ENCODE measurements at places on chromosomes 6 and 20. TPM values are rescaled to one million over a fixed set of nuclear protein-coding genes. Genes with fewer than 3 reads are reported as not detected.

Gene BHLHE23
- not detected for total RNA-seq

Gene LGSN
- not detected for total RNA-seq

Gene CD40
- total RNA-seq: 7.8 TPM

DNA sequence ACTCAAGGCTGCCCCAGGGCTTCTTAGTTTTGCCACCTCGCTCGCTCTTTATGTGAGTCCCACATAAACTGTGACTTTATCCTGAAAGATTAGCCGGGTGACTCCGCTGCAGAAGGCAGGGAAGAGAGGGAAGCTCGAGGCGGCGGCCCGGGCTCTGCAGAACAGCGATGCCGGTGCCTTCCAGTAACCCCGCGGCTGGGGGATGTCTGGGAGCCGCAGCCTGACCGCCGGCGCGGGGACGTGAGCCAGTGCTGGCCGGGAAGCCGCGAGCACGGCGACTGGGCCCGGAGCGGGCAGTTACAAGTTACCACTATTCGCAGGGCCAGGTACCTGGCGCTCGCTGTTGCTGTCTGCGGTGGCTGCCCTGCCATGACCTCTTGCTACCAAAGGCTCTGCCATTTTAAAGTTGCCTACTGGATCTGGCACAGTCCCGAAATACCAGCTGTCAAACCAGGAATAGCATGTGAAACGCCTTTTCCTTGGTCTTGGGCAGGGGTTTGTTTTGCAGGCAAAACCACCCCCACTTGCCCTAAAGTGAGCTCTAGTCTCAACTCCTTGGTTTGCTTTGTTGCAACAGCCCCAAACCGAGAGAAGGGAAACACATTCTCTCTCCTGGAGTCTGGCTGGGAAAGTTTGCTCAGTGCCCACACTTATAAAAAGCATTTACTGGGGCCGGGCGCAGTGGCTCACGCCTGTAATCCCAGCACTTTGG is 124.0 kb upstream of the SLC2A12 start:
- peak; percentile 81 for DNase-seq

DNA sequence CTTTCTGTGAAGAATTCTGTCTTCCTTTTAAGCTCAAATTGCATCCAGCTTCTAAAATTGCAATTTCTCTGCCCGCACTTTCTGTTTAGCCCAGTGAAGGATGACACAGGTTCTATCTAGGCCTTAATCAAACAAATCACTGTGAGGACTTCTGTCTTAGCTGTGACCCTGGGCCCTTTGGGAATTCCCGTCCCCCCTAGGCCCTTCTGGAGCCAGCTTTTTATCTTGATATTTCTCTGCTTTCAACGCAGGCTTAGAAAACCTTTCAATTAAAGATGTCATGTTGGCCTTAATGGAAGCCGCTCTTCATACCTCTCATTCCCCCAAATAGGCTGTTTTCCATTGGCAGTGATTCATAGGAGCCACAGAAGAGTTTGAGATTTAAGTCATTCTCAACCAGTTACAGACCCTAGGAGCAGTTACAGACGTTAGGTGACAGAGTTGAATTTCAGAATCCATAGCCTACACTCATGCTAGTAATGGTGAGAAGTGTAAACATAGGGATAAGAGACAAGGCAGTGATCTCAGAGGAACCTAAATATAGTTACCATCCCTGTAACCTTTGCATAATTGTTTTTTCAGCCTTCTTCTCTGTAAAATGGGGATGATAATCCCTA is 74.8 kb upstream of the FLRT3 start:
- DNase-seq: no peak

GRCh38 chr6:16064671-16065072 is 64.2 kb upstream of the MYLIP start:
- no peak for DNase-seq

DNA sequence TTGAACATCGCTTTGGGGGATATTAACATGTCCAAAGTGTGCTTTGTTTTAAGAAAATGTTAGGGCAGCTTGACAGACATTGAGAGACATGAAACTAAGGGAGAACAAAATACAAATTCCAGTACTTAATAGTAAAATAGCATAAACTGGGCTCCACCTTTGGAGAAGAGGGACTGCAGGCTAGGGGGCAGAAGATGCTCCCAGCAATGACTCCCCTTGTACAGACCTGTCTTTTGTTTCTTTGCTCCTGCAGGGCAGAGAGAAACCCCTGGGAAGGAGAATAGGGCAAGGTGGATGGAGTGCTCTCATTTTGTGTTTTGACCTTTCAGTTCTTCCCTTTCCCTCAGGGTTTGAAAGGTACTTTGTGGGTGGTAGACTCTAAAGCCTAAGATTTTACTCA is 115.6 kb upstream of the PLCB4 start:
- DNase-seq: no peak

GRCh38 chr6:111212625-111213024 is 125.3 kb downstream of the SLC16A10 start:
- DNase-seq: no peak

- no peak for DNase-seq
Observed at GRCh38 chr6:10276106-10276505, 138.8 kb downstream of the TFAP2A start.

- DNase-seq: no peak
Observed at GRCh38 chr20:38018385-38018784, 14.9 kb downstream of the TTI1 start.

DNA sequence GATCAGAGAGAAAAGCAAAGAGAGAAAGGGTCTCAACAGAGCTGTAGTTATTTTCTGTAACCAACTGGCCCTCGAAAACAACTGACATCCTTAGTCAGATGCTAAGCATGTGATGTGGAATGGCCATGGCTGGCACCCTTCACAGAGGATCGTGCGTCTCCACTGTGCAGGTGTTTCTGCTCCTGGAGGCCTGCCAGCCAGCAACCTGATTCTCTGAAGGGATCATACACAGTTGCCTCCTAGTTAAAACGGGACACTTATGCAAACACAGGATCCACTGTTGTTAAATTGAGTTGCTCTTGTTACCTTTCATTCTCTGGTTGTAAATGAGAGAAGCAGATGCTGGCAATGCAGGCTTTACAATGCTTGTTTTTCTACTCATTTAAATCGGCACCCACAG is 148.5 kb downstream of the HDGFL1 start:
- peak; percentile 53 for DNase-seq

GRCh38 chr6:23013776-23014175 is 444.4 kb downstream of the HDGFL1 start:
- no peak for DNase-seq

- no peak for DNase-seq
Observed at GRCh38 chr6:31935021-31935420, 7.5 kb downstream of the C2 start.

DNA sequence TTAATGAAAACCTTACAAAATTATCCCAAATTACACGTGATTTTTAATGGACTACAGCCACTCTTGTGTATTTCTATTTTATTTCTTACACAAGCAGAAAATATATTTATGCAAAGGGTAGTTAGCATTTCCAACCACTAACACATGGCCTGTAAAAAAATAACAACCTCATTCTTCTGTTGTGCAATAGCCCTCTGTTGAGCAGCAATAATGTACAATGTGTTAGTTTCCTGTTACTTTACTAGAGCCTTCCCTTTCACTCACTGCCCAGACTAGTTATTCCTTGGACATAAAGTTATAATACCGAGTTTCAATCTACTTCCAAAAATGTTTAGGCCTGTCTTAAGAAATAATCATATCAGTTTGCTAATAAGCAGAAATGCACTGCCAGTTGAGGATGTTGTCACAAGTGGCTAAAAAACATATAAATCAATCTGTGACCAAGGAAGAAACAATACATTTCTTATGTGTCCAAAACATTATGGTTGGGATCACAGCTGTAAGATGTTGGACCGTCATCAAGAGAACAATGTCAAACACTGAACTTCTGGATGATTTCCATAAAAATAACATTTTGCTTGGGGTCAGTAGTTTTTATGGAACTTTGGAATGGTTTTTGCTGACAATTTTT is 73.6 kb upstream of the RNF146 start:
- no peak for DNase-seq
